ENCODE measurements at places on chromosomes 7 and 10. TPM values are rescaled to one million over a fixed set of nuclear protein-coding genes. Genes with fewer than 3 reads are reported as not detected.

Gene CYP2C8
- 3.5 TPM for polyA plus RNA-seq

Gene SLC39A12
- not detected for polyA plus RNA-seq

- no peak for DNase-seq
Observed at GRCh38 chr10:79020015-79020491, 48.7 kb upstream of the ZMIZ1 start.

DNA sequence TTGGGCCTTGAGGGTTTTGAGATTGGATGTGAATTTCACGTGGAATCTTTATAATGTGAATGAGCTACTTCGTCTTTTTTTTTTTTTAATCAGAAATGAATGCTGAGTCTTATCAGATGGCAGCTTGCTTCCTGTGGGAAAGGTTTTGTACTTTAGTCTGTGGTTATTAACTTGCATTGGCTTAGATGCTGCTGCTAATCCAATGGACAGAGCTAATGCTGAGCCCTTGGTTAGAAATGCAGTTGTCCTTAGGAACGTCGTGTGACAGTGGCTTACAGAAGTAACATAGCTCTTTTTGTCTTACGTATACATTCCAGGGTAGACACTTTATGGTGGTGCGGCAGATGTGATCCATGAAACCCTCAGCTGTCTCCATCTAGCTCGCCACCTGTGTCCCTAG is 32.8 kb downstream of the ADCY1 start:
- no peak for DNase-seq

- DNase-seq, result no peak
Observed at GRCh38 chr10:35594115-35595079, 10.7 kb upstream of the GJD4 start.

Gene PCLO
- polyA plus RNA-seq, result 0.27 TPM

Gene OR13A1
- polyA plus RNA-seq, result 5.8 TPM

DNA sequence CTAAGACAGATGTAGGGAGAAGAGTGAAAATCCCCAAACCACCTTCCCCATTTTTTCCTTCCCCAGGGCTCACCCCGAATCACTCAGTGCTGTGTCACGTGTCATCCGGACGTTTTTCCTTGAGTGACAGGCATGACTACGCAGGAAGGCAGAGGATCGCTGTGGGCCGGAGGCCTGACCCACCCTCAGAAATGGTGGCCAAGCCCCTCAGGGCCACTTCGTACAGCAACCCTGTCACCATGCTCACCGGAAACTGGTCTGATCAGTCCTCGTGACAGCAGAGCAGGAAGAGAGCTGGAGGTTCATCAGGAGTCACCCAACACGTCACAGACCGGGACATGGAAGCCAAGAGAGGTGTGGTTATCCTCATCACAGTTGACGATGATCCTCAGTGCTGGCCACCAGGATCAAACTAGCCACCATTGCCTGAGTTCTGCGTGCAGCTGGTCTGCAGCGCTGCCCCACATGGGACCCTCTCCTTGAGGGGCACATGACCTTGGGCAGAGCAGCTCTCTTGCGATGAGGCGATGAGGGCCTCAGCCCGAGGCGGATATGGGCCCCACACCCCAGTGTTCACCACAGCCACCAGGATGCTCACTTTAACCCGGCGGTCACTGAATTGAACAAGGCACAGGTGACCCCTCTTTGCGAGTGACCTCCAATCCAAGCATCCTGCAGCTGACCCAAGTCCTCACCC is 99.3 kb upstream of the INSIG1 start:
- DNase-seq, result no peak

- peak; percentile 51 for DNase-seq
Observed at GRCh38 chr7:5429253-5429856, 5.7 kb upstream of the TNRC18 start.

Data from B cell (primary cell).